Heart right ventricle (tissue), 16 donors: ENCODE measurements at places on chromosomes 16 and 17. TPM values are rescaled to one million over a fixed set of nuclear protein-coding genes. Genes with fewer than 3 reads are reported as not detected.

DNA sequence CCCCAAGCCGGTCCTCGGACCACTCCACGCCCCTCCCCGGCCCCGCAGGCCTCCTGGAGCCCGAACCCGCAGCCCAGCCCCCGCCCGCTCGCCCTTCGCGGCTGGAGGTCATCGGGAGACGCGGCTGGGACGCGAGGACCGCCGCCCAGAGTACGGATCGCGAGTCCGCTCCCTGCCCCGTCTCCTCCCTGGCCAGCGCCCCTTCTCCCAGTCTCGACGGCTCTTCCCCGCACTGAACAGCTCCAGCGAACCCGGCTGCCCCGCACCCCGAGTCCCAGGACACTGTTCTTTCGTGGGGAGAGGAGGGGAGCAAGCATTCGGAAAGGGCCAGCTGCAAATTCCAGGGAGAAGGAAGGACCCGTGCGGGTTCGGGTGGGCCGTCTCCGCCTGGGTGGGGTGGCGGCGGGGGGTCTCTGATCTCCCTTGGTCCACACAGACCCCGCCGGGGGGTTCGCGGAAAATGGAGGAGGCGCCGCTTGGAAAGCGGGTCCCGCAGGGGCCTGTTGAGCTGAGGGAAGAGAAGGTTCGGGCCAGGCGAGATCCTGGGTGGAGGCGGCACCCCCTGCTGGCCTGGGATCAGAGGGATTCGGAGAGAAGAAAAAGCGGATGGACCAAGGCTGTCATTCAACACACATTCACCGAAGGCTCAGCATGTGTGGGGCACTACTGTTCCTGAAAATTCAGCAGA lies 632 bp upstream of the RTN4RL1 start:
- peak; percentile 78 for DNase-seq

DNA sequence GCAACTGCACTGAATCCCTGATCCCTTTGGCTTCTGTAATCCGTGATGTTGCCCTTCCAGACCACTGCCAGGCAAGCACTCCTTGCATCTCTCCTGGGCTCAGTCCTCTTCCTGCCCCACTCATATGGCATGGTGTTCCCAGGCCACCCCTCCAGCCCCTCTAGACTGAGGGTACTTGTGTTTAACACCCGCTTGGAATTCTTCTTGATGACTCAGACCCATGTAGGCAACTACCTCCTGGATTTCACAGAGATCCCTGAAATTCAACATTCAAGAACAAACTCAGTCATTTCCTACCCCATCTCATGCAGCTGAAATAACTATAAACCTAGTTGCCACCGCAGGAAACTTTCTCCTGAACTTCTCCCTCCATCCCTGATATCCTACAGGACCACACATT lies 541.9 kb upstream of the CDH11 start:
- DNase-seq = no peak

CCDC154 gene
- 0.32 TPM for total RNA-seq

- no peak for DNase-seq
Observed at GRCh38 chr17:62690168-62690897, 62.9 kb downstream of the MRC2 start.

ZSCAN10 gene
- not detected for total RNA-seq

SLFN11 gene
- 25.2 TPM for total RNA-seq

CCR7 gene
- not detected for total RNA-seq

DNA sequence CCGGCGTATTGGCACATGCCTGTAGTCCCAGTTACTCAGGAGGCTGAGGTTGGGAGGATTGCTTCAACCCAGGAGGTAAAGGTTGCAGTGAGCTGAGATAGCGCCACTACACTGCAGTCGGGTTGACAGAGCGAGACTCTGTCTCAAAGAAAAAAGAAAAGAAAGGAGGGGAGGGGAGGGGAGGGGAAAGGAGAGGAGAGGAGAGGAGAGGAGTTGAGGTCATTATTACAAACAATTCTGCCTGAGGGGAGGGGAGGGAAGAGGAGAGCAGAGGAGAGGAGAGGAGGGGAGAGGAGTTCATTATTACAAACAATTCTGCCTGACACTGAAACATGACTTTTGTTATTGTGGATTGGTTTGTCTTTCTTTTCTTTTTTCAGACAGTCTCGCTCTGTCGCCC lies 19.8 kb upstream of the ABCA5 start:
- no peak for DNase-seq

DNA sequence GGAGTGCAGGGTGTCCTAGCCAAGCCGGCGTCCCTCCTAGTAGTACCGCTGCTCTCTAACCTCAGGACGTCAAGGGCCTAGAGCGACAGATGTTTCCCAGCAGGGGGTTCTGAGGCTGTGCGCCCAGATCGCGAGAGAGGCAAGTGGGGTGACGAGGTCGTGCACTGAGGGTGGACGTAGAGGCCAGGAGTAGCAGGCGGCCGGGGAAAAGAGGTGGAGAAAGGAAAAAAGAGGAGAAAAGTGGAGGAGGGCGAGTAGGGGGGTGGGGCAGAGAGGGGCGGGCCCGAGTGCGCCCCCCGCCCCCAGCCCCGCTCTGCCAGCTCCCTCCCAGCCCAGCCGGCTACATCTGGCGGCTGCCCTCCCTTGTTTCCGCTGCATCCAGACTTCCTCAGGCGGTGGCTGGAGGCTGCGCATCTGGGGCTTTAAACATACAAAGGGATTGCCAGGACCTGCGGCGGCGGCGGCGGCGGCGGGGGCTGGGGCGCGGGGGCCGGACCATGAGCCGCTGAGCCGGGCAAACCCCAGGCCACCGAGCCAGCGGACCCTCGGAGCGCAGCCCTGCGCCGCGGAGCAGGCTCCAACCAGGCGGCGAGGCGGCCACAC lies at the start of gene MMP2:
Gene MMP2, plus strand, starts transcription at position 372 of the 603 bp plus-strand sequence. CDS start 282 bp downstream, outside the sequence.
- DNase-seq = peak; percentile 77

TBC1D3 gene
- not detected for total RNA-seq

DNA sequence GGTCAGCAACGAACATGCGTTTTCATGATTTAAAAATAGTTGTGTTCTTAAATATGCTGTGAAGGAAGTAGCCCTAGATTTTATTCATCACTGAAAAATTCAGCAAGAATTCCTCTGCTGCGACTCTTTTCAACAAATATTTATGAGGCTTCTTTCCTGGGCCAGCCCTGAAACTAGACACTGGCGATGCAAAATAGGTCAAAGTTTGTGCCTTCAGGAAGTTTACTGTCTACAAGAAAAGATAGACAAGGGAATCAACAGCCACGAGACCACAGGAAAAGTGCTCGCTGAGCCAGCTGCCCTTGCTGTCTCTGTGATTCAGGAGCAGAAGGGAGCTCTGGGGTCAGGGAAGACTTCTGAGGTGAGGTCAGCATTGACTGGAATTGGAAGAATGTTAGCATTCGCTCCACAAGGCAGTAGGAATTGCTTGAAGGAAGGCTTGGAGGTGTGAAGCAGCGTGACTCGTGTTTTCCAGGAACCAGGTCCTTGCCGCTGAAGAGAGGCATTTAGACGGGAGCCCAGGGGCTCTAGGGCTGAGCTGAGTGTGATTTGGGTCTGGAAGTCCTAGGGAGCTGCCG lies 1.9 kb upstream of the RPL26 start:
- no peak for DNase-seq

GJC1 gene
- 25.7 TPM for total RNA-seq

TNP2 gene
- total RNA-seq = not detected

DNA sequence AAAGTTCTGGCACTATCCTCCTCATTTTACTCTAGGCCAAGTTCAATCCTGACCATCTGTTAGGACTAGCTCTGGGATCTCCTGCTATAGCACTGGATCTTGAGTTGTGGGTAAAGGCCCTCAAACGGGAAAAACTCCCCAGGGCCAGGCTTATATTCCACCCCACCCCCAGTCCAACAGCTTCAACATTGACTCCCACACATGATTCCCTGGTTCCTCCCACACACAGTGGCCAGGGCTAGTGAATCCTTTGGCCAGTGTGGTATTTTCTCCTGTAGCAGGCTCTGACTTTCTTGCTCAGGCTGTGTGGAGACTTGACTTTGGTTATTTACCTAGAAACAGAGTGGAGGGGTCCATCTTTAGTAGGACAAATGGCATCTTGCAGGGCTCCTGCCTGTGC lies 10.3 kb upstream of the AKAP10 start:
- DNase-seq = no peak

KRT25 gene
- not detected for total RNA-seq

DNA sequence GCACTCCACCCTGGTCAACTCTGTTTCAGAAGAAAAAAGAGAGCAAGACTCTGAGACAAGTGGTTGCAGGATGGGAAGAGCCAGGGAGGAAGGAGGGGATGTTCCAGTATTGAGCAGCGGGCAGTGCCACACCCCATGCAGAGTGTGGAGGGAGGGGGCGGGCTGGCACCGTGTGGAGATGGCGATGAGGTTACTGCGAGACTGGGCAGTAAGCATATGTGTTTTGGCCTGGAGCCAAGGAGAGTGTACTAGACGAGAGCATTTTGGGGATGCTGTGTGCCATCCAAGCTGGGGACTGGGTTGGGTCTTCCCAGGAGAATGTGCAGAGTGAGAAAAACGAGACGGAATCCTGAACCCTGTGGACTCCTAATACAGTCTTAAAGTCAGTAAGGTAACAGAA lies 3.4 kb downstream of the TBC1D24 start:
- DNase-seq = no peak

NPIPA5 gene
- 17.3 TPM for total RNA-seq

DNA sequence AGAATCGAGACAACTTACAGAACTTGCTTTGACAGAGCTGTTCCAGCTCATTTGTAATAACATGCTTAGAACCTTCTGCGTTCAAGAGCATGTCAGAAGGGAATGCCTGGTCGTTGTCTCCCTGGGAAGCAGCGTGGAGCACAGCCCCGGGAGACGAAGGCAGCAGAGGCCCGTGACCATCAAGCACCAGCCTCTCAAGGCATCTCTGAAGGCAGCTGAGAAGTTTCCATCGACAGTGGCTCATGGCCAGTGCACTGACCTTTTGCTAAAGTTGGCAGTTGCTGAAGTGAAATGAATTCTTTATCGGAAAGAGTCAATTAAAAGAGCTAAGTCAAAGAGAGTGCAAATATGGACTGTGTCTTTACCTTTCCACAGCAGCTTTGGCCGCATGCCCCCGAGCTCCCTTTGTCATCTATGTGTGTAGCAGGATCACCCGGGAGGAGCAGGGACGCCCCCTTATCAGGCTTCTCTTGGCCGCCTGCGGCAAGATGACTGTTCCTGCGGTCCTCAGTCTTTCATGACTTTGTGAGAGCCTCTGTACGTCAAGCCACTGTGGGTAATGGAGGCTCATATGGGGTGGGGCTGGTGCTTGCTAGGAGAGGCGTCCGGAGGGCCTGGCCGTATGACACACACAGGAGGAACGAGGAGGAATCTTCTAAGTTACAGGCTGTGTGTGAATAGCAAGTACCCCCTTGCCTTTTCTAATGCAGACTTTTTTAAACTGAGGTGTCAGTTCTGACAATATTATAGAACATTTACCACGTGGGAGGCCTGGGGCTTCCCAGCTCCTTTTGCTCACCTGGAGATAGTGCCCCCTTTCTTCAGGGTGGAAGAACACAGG lies 54.2 kb downstream of the LDHD start:
- DNase-seq = peak; percentile 80

DNA sequence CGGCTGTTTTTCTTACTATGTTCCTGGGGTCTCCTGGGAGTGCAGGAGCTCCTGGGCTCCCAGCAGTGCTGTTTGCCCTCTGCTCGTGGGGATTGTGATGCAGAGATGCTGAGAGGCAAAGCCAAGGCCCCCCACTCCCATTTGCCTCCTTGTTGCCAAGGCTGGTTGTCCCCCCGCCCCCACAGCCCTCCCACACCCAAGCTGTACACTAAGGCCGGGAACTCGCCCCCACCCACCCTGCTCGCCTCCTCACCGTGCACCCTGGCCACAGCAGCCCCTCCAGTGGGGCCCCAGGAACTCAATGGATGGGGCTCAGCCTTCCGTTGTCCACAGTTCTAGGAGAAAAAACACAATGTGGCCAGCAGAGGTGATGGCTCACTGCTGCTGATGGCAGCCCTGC lies 10.2 kb downstream of the NLRC3 start:
- DNase-seq = no peak

ZNF385C gene
- 0.24 TPM for total RNA-seq

SLC12A3 gene
- total RNA-seq = not detected

ARL4D gene
- total RNA-seq = 4.0 TPM

CMTM2 gene
- not detected for total RNA-seq

DNA sequence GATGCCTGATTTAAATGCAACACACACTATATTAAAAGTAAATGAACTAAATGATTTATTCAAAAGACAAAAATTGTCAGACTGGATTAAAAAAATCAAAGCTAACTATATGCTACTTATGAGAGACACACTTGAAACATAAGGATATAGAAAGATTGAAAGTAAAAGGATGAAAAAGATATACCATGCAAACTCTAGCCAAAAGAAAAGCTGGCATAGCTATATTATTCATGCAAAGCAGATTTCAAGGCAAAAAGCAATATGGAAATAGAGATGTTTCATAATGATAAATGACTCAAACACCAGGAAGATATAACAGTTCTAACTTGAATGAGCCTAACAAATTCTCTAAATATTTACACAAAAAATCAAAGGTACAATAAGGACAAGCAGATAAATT lies 149.2 kb downstream of the MYO1D start:
- no peak for DNase-seq

DNA sequence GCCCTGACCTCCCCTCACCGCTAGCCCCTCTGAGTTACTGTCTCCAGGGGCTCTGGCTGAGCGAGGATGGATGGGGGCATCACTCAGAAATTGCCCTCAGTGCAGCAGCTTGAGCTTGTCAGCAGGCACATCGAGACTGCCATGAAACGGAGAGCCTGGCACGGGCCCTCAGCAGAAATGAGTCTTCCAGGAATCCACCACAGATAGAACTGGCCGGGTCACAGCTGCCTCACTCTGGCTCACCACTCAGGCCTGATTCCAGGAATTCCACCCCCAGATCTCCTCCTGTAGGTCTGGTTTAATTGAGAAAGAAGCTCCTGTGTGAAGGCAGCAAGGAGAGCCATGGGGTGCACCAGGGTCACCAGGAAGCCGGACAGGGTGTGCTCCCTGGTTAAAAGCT lies 85.5 kb downstream of the GSG1L start:
- DNase-seq = peak; percentile 57

DNA sequence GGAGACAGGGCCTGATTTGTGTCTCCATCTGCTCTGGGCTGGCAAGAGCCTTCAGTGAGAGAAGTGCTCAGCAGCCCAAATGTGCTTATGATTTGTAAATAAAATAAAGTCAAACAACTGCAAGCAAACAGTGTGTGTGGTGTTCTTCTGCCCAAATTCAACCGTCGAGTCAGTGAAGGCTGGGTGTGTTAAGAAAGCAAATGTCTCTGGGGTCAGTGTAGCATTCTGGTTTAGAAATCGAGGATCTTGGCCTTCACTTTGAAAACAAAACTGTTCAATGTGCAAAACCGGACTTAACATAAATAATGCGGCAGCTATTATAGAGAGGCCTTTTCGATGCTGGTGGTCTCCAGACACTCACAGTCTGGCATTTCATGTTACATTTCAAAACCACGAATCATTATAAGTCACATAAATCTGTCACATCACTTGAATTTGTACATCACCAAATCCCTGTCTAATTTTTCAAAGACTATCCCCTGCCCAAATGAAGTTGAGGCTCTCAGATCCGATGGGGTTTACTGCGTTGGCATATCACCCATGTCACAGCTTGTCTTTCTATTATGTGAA lies 158.6 kb upstream of the MYOCD start:
- no peak for DNase-seq

DNA sequence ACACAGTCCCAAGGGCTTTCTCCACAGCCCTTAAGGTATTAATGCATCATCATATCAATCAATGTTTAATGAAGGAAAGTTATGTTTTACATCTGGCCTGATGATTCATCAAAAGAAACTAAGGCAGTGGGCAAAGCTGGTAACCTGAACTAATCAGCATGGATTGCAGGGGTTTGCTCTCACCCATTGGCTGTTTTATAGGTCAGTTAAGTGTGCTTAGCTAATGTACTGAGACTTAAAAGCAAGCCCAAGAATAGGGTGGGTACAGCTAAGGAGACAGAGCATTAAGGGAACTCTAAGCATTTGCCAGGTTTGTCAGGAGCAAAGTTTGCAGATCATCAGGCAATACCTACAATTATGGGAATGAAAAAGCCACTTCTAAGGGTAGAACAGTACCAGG lies 1247.6 kb downstream of the CDH8 start:
- DNase-seq = no peak
